ENCODE measurements at places on chromosomes 7 and 10.

DNA sequence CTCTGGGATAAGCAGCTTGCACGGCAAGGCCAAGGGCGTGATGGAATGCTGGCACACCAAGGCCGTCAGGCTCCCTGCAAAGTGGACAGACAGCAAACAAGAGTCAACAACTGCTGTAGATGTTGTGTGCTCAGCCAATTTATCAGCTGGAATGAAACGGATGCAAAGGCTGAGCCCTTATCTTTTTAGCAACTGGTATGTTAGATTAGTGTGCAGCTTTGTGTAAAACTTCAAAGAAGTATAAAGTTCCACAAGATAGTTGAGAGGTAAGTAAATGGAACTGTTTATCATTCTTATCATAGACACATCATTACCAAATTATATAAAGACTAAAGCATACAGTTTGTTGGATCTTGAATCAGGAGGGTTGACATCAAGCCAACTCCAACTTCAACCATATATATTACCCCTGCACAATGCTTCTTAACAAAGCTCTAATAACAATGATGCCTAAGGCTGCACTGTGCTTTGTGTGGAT is 289.0 kb downstream of the TNS3 start:
- DNase-seq = no peak

GRCh38 chr7:91206361-91206960 is 57.8 kb upstream of the FZD1 start:
- DNase-seq = no peak

DNA sequence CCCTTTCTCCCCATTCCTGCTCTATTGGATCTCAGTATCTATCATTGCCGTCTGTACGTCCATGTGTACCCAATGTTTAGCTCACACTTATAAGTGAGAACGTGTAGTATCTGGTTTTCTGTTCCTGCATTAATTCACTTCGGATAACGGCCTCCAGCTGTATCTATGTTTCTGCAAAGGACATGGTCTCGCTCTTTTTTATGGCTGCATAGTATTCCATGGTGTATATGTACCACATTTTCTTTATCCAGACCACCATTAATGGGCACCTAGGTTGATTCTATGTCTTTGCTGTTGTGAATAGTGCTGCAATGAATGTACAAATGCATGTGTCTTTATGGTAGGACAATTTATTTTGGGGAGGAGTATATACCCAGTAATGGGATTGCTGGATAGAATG is 94.4 kb upstream of the MPP7 start:
- DNase-seq = no peak

GRCh38 chr10:21183025-21183424 is 285.9 kb upstream of the NEBL start:
- no peak for DNase-seq

DNA sequence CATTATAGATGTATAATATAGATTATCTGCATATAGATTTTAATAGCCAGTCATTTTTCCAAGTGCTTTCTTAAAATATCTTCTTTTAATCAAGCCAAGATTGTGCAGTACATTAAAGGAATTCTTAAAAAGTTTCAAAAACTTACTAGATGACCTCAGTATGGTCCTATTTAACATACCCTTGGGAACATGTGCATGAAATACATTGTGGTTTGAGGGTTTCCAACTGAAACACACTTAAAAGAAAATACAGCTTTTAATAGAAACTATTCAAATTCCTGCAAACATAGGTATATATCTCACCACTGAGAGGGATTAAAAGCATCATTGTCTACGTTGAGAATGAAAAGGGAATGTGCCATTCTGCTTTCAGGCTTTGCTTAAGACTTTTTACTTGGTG is 364.9 kb downstream of the SUGCT start:
- DNase-seq = no peak

DNA sequence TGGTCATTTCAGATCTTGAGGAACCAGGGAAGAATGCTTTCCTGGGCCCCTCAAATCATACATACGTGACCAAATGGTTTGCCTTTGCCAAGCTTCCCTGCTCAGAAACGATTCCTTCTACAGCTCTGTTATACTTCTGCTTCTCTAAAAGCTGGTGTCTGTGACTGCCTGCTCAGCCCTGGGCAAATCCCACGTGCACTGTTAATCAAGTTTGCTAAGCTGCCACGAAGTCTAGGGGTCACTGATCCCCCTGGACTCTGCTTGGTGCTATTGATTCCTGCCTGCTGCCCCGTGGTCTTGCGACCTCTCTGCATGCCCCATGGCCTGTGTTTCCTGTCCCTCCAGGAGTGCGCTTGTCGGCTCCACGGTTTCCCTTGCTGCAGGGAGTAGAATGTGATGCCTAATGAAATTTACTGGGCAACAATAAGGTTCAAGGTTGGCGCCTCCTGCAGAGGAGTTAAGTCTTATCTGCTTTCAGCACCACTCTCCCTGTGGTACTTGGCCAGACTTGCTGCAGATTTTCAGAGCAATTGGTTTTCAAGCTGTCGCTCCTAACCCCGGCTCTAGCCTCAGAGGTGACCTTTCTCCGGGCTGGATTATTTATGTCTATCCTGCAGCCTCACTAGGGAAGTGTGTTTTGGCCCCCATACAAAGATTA is 201.6 kb upstream of the FZD8 start:
- DNase-seq = no peak

DNA sequence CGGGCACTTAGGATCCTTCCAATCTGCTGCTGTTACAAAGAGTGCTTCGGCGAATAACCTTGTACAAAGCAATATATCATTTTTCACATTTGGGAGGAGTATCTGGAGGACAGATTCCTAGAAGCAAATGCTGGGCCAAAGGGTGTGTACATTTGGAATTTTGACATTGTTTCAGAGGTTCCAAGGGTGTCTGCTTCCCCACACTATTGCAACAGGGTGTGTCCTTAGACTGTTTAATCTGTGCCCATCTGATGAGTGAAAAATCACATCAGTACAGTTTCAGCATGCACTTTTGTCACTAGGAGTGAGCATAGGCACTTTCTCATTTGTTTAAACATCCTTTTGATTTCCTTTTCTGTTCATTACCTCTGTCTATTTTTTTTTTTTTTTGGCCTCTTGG is 8.6 kb upstream of the ELFN1 start:
- DNase-seq = no peak

DNA sequence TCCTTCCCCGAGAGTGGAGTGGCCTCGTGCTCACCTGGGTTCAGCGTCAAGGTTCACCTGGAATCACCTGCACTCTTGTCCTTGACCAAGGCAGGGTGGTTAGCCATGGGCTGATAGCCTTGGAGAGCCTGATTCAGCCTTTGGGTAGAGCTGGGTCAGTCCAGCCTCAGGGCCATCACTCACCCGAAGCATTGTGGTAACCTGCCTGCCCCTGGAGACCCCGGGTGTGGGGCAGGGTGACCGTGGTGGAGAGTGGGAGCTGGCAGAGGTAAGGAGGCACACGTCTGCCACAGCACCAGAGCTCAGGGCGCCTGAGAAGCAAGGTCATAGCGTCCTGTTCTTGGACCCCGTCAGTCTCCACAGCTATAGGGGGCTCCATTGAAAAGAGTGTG is 27.8 kb upstream of the WDFY4 start:
- DNase-seq = no peak

DNA sequence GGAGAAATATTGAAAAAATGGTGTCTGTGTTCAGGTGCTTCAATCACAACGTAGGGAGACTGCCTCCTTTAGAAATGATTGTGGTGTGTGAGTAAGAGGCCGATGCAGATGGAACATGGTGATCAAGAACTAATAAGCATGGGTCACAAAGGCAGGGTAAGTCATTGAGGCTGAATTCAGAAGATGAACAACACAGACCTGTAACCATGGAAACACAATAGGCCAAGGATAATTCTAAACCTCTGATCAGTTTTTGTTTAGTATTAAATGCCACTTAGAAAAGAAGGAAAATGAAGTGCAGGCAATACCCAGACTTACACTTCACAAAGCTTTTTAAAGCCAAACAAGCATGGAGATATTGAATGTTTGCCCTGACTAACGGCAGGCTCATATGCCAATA is 32.8 kb upstream of the TAS2R16 start:
- no peak for DNase-seq

- no peak for DNase-seq
Observed at GRCh38 chr7:43593010-43593409, 10.1 kb downstream of the STK17A start.

- DNase-seq = no peak
Observed at GRCh38 chr7:140597428-140597949, 43.1 kb downstream of the DENND2A start.

DNA sequence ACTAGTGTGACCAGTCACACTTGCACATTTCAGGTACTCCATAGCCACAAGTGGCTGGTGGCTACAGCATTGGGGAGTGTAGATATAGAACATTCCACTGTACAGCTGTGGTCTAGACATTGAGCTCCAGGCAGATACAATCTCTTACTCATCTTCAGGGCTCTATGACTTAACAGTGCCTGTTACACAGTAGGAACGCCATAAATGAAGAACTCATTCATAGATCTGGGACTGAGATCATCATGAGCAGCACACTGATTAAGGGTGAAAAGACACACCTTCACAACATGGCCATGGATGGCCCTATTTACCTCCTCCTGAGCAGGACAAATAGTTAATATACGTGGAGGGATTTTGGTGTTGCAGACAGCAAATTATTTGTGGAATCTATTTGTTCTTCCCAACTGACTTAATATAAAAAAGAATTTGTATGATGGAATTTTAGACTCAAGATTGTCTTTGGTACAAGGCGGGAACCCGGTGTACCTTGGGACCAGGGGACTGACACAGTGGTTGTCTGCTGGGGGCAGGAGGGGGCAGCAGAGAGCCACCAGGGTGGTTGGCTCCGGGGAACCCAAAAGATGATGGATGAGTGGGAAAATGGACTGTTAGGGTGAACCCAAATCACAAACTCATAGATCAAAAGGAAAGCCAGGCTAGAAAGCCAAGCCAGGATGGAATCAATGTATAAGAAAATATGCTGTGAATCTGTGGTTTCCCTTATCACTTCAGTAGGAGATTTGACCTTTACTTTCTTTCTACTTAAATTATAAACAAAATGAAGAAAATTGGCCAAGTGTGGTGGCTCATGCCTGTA is 24.3 kb upstream of the CPA2 start:
- no peak for DNase-seq

DNA sequence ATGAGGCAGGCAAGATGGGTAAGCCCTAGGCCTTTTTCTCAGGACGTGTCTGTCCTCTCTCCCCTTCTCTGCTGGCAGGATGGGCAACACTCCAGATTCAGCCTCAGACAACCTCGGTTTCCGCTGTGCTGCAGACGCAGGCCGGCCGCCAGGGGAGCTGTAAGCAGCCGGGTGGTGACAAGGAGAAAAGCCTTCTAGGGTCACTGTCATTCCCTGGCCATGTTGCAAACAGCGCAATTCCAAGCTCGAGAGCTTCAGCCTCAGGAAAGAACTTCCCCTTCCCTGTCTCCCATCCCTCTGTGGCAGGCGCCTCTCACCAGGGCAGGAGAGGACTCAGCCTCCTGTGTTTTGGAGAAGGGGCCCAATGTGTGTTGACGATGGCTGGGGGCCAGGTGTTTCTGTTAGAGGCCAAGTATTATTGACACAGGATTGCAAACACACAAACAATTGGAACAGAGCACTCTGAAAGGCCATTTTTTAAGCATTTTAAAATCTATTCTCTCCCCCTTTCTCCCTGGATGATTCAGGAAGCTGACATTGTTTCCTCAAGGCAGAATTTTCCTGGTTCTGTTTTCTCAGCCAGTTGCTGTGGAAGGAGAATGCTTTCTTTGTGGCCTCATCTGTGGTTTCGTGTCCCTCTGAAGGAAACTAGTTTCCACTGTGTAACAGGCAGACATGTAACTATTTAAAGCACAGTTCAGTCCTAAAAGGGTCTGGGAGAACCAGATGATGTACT is 13.1 kb downstream of the PHKG1 start:
- DNase-seq = no peak
